ENCODE measurements at places on chromosomes 16 and 17. TPM values are rescaled to one million over a fixed set of nuclear protein-coding genes. Genes with fewer than 3 reads are reported as not detected.

- H3K36me3 ChIP-seq, result no peaks in the 10 kb centered on the region
- H3K27ac ChIP-seq, result no peak overlapping the region
- no peaks in the 10 kb centered on the region for H3K27me3 ChIP-seq
- no peak for DNase-seq
These were observed 150.9 kb downstream of the HS3ST3B1 start for GRCh38 chr17:14451729-14452191.

SULT1A1 gene
- total RNA-seq, result 46.7 TPM

TBX2 gene
- 29.2 TPM for total RNA-seq

ANKFN1 gene
- total RNA-seq, result 0.63 TPM

NXPH3 gene
- 6.9 TPM for total RNA-seq

TP53TG3C gene
- total RNA-seq, result not detected

UMOD gene
- not detected for total RNA-seq

DNA sequence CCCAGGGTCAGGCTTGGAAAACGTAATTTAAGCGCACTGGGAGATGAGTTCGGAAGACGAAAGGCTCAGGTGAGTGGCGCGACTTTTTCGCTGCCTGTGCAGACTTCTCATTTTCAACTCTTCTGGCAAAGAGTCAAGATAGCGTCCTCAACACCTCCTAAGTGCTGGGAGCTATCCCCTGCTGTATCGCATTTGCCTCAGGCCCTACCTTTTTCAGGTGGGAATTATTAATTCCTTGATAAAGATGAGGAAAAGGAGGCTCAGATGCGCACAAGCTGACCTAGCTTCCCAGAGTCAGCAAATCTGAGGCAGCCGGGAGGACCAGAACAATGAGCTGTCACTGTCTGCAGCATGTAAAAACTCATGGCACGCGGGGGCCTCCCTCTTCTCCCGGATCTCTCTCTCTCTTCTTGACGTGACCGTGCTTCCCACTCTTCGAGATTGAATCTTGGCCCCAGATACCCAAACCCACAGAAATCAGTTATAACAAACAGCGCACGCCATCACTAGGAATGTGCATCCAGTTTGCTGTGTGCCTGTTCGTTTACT, 512 bp upstream of the ADAMTS18 start:
- no peak overlapping the region for H3K27ac ChIP-seq
- no peaks in the 10 kb centered on the region for H3K36me3 ChIP-seq
- peaks cover 36% of the 10 kb centered on the region for H3K27me3 ChIP-seq
- DNase-seq, result no peak
- peaks cover 9% of the 10 kb centered on the region for H3K4me1 ChIP-seq

ALDH3A1 gene
- total RNA-seq, result 2.1 TPM

GJC1 gene
- 18.6 TPM for total RNA-seq

GRCh38 chr17:79435296-79435695, 175.6 kb downstream of the RBFOX3 start:
- no peaks in the 10 kb centered on the region for H3K4me1 ChIP-seq
- peaks cover 9% of the 10 kb centered on the region for H3K27me3 ChIP-seq
- H3K36me3 ChIP-seq, result no peaks in the 10 kb centered on the region
- no peak overlapping the region for H3K27ac ChIP-seq
- no peak for DNase-seq

Data from tibial nerve (tissue), 4 donors.